Omental fat pad (tissue), 4 donors: ENCODE measurements at places on chromosomes 13 and 19.

GRCh38 chr13:71871176-71871754 is 4.3 kb upstream of the DACH1 start:
- no peak for DNase-seq

DNA sequence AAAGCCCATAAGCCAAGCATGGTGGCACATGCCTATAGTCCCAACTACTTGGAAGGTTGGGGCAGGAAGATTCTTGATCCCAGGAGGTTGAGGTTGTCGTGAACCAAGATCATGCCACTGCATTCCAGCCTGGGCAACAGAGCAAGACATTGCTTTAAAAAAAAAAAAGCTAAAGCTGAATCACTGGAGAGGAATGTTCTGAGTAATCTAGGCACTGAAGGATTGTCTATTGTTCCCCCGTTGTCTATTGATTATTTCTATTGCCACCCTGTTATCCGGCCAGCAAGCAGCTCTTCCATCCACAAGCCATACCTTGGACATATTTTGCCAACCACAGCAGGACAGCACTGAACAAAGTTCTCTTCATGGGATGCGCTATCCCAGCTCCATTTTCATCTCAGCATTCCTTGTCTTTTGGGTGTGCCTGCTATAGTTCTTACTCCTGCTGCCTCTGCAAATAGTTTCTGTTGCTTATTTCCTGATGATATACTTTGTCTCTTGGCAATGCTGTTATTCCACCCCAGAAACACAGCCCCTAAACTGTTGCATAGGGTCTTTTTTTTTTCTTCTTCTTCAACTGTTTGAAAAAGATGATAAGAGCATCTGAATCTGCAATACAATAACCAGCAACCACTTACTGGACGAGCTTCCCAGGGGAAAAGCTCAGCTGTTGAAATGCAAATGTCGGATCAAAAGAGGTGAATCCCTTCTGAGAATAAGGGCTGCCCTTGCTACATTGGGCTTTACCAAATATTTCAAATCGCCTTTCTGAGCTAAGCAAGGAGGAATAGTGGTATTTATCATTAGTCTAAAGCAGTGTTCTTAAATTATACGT is 22.2 kb upstream of the SIAH3 start:
- DNase-seq: no peak

GRCh38 chr19:347946-348861 is 3.6 kb upstream of the MIER2 start:
- no peak for DNase-seq

DNA sequence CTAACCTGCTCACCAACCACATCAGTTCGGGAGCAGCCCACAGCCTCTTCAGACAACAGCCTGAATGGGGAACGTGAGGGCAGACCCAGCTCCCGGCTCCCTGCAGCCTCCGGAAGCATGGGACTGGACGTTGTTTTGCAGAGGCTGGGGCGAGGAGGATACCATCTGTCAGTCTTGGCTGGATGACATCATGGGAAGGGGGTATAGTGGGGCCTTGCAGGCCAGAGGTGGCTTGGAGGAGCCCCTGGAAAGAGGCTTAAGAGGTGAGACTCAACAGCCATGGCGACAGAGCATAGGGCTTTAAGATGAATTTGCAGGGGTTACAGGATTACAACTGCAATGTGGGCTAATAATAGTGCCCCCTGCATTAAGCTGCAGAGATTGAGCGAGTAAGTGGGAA is 1.5 kb downstream of the FXYD3 start:
- DNase-seq: no peak

GRCh38 chr19:8120636-8121480 is 28.5 kb downstream of the FBN3 start:
- no peak for DNase-seq

DNA sequence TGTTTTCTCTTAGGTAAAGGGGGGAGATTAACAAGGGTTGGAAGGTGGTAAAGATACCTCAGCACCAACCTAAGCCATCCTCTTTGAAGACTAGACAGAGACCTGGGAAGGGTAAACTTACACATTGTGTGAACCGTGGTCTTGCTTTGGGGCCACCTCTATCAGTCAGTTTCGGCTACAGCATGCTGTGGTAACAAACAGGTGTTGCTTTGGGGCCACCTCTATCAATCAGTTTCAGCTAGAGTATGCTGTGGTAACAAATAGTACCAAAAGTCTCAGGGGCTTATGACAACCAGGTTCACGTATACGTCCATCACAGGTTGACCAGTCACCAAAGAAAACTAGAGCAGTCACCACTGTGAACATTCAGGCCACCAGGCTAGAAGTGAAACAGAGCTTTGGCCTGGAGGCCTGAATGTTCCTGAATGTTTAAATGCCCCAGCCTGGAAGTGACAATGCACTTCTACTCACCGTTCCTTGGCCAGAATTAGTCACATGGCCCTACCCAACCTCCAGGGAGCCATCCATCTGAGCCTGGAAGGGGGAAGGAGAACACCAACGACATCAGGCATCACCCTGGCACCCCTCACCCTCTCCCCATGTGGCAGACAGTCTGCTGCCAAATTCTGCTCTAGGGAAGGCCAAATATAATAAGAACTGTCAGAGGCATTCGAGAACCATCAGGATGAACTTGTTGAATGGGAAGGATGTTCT is 3.8 kb downstream of the FXYD7 start:
- no peak for DNase-seq

- DNase-seq: no peak
These were observed 377.7 kb downstream of the KCNRG start for GRCh38 chr13:50392977-50393376.

- DNase-seq: no peak
These were observed 343.7 kb downstream of the SPRY2 start for GRCh38 chr13:79997244-79997643.

DNA sequence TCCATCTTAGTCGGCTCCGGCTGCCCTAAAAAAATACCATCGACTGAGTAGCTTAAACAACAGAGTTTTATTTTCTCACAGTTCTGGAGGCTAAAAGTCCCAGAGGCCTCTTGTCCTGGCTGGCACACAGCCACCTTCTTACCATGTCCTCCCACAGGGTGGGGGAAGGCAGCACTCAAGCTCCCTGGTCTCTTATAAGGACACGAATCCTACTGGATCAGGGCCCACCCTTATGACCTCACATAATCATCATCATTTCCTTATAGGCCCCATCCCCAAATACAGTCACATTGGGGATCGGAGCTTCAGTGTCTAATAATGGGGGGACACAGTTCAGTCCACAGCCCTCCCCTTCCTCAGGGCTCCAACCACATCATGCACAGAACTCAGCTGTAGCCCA is 2.6 kb upstream of the TUBA3C start:
- DNase-seq: no peak

DNA sequence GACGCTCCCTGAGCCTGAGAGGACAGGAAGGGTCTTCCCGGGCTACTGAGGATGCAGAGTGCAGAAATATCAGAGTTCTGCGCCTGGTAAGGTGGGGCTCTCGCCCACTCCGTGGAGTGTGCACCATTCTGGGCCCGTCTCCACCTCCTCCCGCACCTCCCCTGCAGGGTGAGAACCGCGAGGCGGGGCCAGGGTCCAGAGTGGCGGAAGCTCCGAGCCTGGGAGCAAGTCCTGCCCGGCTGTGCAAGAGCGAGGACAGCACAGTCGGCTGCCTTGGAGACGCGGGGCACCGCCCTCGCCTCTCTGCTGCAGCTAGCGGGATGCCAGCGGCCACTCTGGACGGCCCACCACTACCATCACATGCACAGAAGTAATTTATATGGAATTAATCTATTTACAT is 2304.4 kb downstream of the PCDH9 start:
- no peak for DNase-seq
